ENCODE measurements at places on chromosomes 13 and 19.

GRCh38 chr19:41416194-41416674, 10.9 kb downstream of the B3GNT8 start:
- peaks cover 7% of the 10 kb centered on the region for H3K36me3 ChIP-seq
- no peaks in the 10 kb centered on the region for H3K27me3 ChIP-seq
- no peaks in the 10 kb centered on the region for H3K4me1 ChIP-seq
- H3K27ac ChIP-seq = no peak overlapping the region
- DNase-seq = no peak

DNA sequence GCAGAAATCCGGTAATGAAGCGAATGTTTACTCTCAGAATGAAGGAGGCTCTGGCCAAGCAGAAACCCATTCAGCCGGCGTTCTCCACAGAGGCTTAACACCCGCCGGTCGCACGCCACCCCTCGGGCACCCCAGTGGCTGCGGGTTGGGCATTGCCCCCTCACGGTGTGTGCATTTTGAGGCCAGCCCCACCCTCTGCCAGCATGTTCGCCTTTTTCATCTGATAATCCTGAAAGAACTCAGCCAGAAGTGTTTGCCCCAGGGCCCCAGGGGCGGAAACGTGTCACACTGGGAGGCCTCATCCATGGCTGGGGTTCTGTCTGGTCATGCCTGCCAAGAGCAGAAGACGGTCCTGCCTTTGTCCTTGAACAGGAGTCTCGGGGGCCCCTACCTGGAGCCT, 34.2 kb downstream of the COMP start:
- no peaks in the 10 kb centered on the region for H3K27me3 ChIP-seq
- H3K36me3 ChIP-seq = peaks cover 6% of the 10 kb centered on the region
- H3K27ac ChIP-seq = no peak overlapping the region
- no peak for DNase-seq
- H3K4me3 ChIP-seq = no peak overlapping the region

DNA sequence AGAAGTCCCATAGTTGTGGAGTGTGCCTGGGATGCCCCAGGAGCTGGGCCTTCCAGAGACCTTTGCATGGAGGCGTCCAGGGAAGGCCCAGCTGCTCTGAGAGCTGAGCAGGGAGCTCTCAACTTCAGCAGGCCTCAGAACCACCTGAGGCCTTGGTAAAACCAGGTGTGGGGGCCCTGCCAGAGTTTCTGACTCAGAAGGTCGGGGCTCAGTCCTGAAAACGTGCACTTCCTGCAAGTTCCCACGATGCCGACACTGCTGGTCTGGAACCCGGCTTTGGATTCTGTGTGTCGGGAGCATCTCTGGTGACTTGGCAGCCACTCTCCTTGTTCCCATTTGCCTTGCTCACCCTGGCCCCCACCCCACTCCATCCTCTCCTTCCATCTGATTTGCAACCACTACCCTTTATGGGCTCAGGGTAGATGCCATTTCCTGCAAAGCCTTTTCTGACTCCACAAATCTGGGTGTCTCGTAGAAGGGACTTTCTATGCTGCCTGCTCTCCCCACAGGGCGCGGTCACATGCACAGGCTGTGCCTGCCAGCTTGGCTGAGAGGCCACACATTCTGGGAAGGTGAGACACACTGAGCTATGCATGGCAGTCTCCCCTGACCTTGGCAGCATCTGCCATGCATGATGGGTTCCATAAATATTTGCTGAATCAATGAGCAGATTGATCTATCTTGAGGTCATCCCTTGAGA, 244.7 kb downstream of the COL4A1 start:
- H3K4me1 ChIP-seq = no peaks in the 10 kb centered on the region
- H3K4me3 ChIP-seq = no peak overlapping the region
- DNase-seq = no peak
- H3K27me3 ChIP-seq = no peaks in the 10 kb centered on the region
- H3K27ac ChIP-seq = no peak overlapping the region

GRCh38 chr13:29800687-29801086, 49.7 kb downstream of the UBL3 start:
- H3K27ac ChIP-seq = no peak overlapping the region
- no peak overlapping the region for H3K4me3 ChIP-seq
- peaks cover 24% of the 10 kb centered on the region for H3K4me1 ChIP-seq
- H3K36me3 ChIP-seq = no peaks in the 10 kb centered on the region

- H3K4me1 ChIP-seq = no peaks in the 10 kb centered on the region
- no peak overlapping the region for H3K4me3 ChIP-seq
- no peaks in the 10 kb centered on the region for H3K36me3 ChIP-seq
- DNase-seq = no peak
These were observed 183.2 kb upstream of the SOX1 start for GRCh38 chr13:111883571-111884343.

GRCh38 chr13:97932647-97933046, 20.8 kb upstream of the IPO5 start:
- no peaks in the 10 kb centered on the region for H3K36me3 ChIP-seq
- no peak for DNase-seq
- H3K4me3 ChIP-seq = no peak overlapping the region
- H3K4me1 ChIP-seq = no peaks in the 10 kb centered on the region

Measured in activated naive CD8-positive, alpha-beta T cell treated with anti-CD3 and anti-CD28 coated beads, Interleukin-2, amount 50 U/mL, for 24 hours (primary cell).